ENCODE measurements at places on chromosomes 16 and 17. TPM values are rescaled to one million over a fixed set of nuclear protein-coding genes. Genes with fewer than 3 reads are reported as not detected.

Gene FOXO3B
- 4.2 TPM for total RNA-seq

Gene HOXB2
- 0.64 TPM for total RNA-seq

Gene WNT9B
- 0.05 TPM for total RNA-seq

Gene STAT5A
- total RNA-seq = 8.0 TPM

Gene GPT2
- total RNA-seq = 10.3 TPM

Gene KCNG4
- not detected for total RNA-seq

Gene ARHGAP44
- 2.3 TPM for total RNA-seq

Gene FOXN1
- 0.03 TPM for total RNA-seq

Gene CDIPT
- 91.3 TPM for total RNA-seq

Gene BRCA1
- total RNA-seq = 21.8 TPM

Gene SPN
- not detected for total RNA-seq
